GM06990 (cell line): ENCODE measurements at places on chromosomes 1 and 21.

DNA sequence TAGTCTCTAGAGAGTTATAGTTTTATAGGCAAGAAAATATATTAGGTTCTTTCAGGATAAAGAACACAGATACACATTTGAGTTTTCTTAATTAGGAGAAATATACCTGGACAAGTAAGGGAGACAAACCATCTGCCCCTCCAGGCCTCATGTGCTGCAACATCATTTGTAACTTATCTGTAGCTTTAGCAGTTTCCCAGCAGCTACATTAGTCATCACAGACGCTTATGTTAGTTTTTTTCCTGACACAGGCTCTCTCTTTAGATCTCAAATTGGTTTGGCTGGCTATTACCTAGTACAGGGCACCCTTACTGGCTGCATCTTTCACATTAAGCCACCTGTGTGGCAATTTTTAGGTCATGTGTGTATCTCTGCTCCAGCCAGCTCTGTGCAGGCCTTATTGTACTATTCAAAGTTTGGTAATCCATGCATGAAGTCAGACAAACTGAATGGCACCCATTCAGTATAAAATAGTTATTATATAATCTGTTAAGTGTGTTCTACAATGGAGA is 25.9 kb downstream of the GNPAT start:
- DNase-seq: no peak

DNA sequence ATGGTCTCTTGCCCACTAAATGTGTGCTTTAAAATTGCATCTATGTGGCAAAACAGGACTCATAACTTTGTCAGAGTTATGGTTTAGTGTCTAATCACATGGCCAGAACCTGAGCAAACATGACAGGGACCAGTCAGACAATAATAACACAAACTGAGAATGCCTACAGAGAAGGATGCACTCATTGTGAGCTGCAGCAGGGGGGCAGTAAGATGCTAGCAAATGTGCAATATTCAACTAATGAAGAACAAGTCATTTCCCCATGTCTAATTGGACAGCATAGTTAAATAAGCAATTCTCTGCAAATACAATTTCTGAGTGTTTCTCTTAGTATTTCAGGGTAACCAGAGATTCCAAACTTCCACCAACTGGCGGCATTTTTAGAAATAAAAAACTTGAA is 30.8 kb downstream of the SPAG17 start:
- DNase-seq: no peak

DNA sequence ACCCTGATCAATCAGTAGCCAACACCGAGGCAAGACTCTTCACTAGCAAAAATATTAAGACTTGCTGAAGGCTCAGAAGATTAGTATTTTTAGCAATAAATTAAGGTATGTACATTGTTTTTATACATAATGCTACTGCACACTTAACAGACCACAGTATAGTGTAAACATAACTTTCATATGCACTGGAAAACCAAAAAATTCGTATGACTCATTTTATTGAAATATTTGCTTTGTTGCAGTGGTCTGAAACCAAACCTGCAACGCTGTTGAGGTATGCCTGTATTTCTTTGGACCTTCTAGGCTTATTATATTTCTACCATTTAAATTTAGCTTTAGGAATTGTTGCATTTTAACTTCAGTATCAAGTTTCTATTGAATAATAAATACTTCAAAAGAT is 65.8 kb upstream of the BCL9 start:
- DNase-seq: no peak

DNA sequence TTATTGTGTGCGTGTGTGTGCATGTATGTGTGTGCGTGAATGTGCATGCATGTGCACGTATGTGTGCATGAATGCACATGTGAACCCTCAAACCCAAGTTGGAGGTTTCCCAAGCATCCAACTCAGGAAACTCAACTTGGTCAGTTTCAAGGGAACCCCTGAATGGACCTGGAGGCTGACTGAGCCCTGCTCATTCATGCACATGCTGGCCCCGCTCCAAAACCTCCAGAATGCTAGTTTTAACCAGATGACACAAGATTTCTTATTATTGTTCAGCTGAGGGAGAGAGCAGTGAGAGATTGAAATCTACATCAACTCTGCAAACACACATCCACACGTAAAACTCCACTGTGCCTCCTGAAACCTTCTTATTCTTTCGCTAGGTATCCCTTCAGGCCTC is 104.4 kb downstream of the OMA1 start:
- no peak for DNase-seq

- no peak for DNase-seq
Measured at GRCh38 chr21:36473203-36473602, 6.7 kb downstream of the CLDN14 start.

DNA sequence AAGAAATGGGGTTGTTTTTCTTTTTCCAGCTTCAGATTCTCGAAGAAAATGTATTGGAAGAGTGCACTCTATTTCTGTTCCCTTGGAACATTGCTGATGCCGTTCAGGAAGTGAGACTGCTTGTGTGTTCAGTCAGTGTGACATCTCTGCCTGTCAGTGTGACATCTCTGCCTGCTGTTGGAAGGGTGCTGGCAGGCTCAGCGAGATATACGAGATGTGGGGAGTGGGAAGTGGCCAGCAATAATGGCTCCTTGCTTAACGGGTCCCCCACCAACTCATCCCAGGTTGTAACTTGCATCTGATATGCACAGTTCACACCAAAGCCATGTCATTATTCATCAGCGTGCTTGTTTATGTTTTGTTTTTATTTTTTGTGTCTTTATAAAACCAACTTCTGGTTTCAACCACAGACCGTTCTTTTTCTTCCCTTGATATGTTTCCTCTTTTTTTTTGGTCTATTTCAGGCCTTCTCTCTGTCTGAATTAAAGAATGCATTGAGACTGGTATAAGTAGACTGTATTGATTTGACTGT is 145.4 kb downstream of the GALNT2 start:
- DNase-seq: peak; percentile 51

DNA sequence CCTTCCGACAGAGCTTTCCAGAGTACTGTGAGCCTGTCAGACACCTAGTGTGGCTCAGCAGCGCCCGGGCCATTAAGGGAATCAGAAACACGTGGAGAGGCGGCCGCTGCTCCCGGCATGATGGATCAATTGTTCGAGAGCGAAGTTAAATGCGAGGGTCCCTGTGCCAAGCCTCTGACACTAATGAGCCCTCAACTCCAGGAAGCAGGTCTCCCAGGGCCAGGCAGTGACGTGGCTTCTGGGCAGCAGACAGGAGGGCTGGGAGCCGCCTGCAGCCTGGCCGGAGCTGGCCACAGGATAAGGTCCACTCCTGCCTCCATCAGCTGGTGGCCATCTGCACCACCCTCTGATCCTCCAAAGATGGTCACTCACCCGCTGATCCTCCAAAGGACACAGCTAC is 67.5 kb upstream of the CLDN14 start:
- no peak for DNase-seq

DNA sequence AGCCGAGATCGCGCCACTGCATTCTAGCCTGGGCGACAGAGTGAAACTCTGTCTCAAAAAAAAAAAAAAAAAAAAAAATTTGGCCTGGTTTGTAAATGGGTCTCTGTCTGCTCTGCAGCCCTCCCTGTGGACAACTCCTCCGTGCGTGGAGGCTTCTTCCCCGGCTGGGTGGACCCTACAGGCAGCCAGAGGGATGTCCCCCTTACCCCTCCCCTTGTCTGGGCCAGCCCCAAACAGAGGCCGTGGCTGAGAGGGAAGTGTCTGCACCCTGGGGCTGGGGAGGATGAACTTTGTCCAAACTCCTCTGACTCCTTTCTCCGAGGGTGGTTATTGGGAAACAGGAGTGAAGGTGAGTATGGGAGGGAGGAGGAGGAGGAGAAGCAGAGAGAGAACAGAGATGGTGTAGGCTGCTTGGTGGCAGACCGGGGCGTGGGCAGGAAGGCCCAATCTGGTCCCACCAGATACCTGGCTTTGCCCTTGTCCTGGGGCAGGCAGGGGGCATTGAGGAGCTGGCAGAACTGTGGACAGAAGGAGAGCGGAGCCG is 61.3 kb downstream of the UBIAD1 start:
- DNase-seq: no peak

GRCh38 chr1:48523558-48523957 is 51.6 kb upstream of the SPATA6 start:
- no peak for DNase-seq

GRCh38 chr1:219430419-219430818 is 182.5 kb downstream of the ZC3H11B start:
- DNase-seq: no peak

DNA sequence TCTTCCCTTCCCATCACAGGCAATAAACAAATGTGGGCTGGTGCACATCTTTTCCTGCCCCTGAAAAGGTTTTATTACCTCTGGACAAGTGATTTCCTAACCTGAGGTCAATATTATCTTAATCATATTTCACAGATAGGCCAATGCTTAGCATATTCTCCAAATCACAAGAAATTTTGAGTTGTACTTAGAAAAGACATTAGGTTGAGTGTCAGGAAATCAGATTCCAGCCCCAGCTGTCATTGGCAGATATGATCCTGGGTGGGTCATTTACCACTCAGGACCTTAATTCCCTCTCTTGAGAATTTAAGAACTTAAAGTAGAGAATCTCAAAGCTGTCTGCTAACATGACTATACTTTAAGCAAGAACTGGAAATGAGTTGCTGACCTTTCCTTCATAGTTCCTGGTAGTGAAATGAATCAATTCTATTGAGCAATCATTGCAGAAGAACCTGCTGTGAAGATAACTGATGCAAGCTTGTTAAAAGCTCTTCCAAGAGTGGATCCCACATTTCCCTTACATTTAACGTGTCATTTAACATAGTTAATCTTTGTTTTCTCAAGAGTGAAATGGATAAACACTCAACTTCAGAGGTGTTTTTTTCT is 46.4 kb upstream of the CR2 start:
- DNase-seq: no peak

- no peak for DNase-seq
Measured at GRCh38 chr21:34830386-34831170, 161.8 kb downstream of the CLIC6 start.

DNA sequence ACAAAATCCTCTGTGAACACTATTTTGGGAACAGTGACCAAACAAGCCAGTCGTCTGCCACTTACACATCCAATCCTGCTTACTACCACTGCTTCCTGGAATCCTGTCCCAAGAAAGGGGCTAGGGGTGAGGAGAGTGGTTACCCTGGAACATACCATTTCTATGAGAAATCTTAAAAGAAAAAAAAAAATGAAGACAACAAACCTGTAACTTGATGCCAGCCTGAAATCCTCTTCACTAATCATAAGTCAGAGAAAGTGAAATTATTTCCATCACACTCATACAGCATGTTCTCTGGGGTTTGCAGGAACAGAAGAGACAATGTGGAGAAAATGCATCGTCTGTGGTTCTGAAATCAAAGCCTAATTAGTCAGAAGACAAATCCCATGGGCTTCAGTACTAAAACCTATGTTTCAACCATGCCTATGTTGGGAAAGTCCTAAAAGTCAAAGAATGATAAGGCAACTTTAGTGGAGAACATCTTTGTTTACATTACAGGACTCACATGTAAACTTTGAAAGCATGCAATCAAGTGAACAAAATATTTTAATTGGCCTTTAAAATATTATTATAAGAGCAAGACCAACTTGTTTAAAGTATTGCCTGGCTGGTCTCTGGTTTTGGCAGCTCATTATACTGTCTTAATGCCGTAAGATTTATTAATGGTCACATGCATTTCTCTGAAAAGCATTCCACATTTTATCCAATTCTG is 220.7 kb downstream of the LTN1 start:
- no peak for DNase-seq

DNA sequence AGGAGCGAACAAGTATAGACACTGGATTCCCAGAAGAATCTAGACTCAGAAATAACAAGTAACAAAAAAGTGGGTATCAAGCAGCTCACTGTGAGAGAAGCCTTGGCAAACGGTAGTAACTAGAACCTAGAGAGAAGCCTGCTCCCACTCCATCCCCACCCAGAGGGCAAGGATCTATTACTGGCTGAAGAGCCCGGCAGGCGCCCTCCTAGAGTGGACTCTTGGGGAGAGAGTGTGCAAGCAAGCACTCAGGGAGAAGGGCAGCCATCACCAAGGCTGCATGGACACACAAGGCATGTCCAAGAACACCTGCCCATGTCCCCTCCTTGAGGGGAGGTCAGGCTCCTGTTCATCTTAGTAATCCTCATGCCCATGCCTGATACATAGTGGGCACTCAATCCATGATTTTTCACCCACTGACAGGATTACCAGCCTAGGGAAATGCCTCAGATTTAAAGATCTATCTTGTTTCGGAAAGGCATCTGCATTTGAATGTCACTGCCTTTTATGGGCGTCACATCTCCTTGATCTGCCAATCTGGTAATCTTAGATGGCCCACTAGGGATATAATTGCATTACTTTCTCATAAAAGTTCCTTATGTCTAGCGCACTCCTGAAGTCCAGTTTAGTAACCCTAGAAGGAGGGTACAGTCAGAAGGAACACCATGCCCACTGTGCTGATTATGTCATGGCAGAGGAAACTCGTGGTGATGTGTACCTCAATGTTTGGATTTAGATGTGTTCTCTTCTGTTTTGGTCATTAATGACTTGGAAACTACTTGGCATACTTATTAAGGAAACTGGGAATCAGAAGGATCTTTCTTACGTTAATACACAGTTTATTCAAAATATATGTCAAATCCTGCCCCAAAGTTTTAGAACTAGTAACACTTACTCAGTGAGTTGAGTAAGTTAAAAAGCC is 14.4 kb downstream of the CNN3 start:
- no peak for DNase-seq

DNA sequence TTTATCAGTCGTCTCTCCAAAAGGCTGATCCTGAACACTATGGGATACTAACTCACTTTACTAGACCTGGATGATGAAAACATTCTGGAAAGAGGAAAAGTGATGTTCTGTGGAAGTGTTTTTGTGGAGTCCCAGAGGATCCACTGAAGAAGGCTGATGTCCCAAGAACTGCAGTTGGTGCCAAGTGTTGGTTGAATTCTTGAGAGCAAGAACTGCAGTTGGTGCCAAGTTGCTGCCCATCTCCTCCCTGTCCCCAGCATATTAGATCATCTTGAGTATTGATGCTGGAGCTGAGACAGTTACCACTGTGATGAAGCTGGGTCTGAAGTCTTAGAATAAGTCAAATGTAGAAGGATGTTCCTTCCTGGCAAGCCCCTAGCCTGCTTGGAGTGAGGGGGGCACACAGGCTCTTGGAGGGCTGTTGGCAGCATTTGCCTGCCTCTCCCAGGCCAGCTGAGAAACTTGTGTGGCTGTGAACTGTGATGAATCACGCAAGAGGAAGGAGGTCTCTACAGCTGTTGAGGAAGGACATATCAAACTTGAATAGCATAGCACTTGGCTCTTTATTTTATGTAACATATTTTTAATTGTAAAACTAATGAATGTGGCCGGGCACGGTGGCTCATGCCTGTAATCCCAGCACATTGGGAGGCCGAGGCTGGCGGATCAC is 48.1 kb downstream of the DNAJC6 start:
- DNase-seq: no peak

DNA sequence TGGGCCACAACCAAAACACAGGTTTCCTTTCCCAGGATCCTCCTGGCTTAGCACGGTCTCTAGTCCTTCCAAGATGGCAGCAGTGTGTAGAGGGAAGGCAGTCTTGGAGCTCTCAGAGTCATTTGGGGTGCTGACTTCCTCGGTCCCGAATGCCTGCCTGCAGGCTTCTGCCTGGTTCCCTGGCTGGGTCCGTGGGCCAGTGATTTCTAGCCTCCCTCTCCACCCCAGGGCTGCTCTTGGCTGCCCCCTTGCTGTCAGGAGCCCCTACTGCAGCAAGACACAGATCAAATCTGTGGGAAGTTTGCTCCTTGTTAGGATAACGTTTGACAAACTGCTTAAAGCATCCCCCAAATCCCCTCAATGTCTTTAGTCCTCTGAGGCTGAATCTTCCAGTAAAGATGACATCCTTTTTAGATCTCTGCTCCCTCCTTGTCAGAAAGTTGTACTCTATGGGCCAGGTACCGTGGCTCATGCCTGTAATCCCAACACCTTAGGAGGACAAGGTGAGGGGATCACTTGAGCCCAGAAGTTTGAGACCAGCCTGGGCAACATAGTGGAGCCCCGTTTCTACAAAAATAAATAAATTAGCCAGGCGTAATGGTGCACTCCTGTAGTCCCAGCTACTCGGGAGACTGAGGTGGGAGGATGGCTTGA is 272.5 kb downstream of the RRAGC start:
- DNase-seq: peak; percentile 36
